ENCODE measurements at places on chromosomes 1 and 21.

GRCh38 chr1:212110617-212111016, 75.1 kb downstream of the DTL start:
- no peak for DNase-seq

DNA sequence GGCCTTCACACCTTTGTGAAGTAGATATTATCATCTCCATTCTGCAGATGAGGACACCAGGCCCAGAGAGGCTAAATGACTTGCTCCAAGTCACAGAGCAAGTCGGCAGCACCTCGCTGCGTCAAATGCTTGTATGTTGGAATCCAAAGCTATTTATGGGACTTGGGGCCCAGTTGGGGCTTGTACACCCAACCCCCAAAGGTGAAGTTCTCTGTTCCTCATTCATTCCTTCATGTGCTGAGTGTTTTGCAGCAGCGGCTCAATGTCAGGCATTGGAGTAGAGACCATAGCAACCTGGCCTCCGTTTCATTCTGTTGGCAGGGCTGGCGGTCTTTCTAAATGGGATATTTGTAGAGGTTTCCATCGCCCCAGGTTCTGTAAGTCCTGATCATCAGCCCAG, 113.4 kb upstream of the SLC25A33 start:
- DNase-seq: no peak

GRCh38 chr1:154198756-154199562, 7.1 kb upstream of the TPM3 start:
- peak; percentile 42 for DNase-seq

- DNase-seq: no peak
Measured at GRCh38 chr1:2320760-2321667, 70.3 kb downstream of the MORN1 start.

- DNase-seq: no peak
Measured at GRCh38 chr1:116062201-116062600, 49.0 kb upstream of the MAB21L3 start.

- no peak for DNase-seq
Measured at GRCh38 chr1:109963864-109964263, 20.7 kb upstream of the AHCYL1 start.

DNA sequence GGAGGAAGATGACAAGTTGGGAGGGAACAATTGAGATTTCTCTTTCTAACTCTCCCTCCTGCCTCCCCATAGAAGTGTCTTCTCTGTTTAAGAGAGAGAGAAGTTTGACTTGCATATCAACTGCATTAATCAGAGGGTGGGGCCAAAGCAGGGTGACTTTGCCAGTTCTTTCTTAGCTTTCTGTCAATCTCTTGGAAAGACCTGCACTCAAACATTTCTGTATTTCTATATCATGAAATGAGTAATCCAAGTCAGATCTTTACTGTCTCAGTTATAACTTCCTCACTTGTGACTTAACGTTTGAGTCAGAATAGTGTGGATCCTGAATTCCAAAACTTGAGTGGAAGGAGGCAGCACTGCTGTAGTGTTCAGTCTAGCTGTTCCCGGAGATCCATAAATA, 180.8 kb upstream of the KCNK2 start:
- DNase-seq: no peak

GRCh38 chr1:110436635-110437034, 14.3 kb upstream of the PROK1 start:
- DNase-seq: no peak

- DNase-seq: no peak
Measured at GRCh38 chr1:241994171-241994570, 4.7 kb downstream of the MAP1LC3C start.
